Renal cortex interstitium (tissue), 15 donors: ENCODE measurements at places on chromosomes 6 and 20.

- DNase-seq = no peak
These were observed 108.4 kb downstream of the HUS1B start for GRCh38 chr6:548517-548916.

DNA sequence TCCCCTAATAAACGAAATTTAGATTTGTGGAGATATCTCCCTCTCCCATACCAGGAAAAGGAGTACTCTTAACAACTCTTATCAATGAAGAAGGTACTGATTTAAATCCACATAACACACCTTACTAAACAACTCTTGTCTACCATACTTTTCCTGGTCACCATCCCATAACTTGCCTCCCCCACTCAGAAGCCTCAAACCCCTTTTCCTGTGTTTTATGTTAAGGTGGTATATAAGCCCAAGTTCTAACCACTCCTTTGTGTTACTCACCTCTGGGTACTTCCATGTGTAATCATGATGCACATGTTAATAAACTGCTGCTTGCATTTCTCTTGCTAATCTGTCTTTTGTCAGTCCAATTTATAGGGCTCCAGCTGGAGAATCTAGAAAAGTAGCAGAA, 330.7 kb downstream of the CD83 start:
- no peak for DNase-seq

DNA sequence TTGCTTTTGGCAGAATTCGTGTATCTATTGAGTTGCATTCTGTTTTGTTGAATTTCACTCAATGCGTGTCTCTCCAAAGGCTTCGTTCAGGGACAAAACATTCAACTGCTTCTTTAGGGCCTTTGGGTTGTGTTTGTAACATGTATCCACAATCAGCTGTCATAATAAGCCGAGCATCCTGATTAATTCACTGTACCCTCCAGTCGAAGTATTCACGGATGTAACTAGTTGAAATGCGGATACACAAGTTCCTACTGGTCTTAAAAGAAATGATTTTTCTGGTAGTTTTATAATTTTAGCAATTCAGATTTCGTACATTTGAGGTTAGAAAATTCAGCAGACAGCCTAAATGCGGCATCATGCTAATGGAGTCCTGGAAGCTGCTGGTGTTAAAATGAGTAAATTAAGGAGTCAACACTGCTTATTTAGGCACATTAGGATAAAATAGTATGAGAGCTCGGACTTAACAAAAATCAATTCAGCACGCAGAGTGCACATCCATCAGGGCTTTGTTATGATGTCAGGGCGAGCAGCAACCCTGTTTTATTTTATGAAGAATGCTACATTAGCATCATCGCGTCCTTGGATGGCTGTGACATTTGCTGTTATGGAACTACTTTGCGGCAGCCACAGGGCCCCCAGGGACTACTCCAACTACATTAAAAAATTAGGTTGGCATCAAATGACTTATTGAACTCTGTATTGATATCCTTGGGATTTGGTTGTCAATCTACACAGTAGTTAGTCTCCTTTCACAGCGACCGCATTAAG, 489.3 kb upstream of the FLRT3 start:
- DNase-seq = no peak

DNA sequence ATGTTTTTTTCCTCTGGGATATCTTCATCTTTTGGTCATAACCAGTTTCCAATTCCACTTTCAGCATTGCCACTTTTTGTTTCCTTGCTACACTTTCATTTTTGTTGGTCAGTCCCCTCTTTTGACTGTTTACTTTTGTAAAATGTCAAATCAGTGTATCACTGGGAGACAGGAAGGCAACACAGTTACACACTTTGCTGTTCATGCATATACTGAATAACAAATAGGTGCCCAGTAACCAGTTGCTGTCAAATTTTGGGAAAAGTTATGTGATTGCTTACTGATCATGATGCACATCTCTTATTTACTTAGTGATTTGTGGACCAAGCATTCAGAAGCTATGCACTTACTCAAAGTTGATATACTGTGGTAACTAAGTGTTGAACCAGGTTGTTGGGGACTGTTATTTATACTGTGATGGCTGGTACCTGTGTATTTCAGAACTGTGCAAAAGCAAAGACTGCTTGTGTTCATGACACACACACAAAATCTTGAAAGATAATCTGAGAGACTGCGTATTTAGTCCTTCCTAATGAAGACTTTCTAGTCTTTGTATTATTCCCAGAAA, 41.0 kb downstream of the ZNF292 start:
- DNase-seq = no peak

- DNase-seq = no peak
These were observed 12.4 kb downstream of the TFEB start for GRCh38 chr6:41722969-41723529.

- DNase-seq = no peak
These were observed 44.4 kb upstream of the PMEPA1 start for GRCh38 chr20:57754190-57754589.

- DNase-seq = no peak
These were observed 37.3 kb upstream of the SAYSD1 start for GRCh38 chr6:39152262-39152661.

DNA sequence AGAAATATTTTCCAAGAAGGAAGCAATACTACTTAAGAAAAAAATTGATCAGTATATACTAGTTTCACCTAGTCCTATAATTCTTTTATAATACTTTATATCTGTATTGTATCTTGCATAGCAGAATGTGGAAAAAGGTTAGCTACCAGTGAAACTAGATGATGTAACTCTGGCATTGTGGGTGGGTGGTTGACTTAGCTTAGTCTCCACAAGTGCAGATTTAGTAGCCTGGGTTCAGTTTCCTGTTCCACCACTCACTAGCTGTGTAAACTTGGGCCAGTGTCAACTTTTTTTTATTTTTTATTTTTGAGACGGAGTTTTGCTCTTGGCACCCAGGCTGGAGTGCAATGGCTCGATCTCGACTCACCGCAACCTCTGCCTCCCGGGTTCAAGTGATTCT, 2.0 kb downstream of the MUC21 start:
- DNase-seq = no peak

GRCh38 chr6:166382500-166382932, 224 bp downstream of the MPC1 start:
- DNase-seq = no peak

DNA sequence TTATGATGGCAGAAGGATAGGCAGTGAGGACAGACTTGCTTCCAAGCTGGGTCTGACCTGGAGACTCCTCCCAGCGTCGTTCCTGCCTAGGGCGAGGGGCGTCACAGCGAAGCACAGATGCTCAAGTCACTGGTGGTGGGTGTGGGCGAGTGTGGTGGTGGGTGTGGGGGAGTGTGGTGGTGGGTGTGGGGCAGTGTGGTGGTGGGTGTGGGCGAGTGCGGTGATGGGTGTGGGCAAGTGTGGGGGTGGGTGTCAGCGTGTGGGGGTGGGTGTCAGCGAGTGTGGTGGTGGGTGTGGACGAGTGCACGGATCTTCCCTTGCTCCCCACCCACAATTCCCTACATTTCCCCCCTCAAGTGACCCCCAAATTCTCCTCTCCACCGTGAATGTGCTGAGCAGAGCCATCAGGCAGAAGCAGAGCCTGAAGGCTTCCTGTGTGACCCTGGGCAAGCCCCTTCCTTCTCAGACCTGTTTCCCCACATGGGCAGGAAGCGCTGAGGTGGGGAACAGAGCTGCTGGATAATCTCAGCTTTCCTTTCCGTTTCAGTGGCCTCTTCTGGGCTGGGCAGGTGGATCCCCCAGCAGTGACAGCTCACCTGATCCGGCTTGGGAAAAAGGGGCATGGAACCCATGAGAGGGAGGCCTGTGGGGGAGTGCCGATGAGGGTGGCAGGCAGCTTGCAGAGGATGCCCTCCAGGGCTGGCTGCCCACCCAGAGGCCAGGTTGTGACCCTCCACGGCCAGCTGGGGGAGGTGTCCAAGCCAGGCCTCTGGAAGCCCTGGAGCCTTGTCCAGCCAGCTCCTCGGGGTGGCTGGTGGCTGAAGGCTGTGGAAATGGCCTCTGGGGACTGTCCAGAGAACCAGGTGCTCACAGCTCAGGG, 42.9 kb downstream of the RSPO4 start:
- no peak for DNase-seq

- no peak for DNase-seq
These were observed 382.7 kb downstream of the THBS2 start for GRCh38 chr6:168870982-168871381.

- DNase-seq = no peak
These were observed 17.6 kb downstream of the PRDM1 start for GRCh38 chr6:106103728-106104109.

- no peak for DNase-seq
These were observed 636 bp upstream of the SSR1 start for GRCh38 chr6:7313505-7314165.

GRCh38 chr6:97460394-97461080, 177.5 kb upstream of the MMS22L start:
- DNase-seq = no peak

DNA sequence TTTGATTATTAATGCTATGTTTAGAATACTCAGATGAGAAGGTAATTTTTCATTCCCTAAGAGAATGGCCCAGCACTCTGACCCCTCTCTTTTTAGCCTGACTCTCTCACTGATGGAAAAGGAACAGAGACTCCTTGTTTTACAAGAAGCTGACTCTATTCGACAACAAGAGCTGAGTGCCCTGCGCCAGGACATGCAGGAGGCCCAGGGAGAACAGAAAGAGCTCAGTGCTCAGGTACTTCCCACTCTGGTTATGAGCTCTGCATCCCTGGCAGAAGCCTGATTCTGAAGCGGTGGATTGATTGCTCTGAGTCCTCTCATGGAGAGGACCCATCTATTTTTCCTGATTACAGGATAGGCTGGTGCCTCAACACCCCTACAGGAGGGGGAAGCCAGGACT, 33.0 kb downstream of the C20orf173 start:
- no peak for DNase-seq

- no peak for DNase-seq
These were observed 63.0 kb downstream of the MYB start for GRCh38 chr6:135243871-135244796.

- no peak for DNase-seq
These were observed 969.9 kb upstream of the EPHA7 start for GRCh38 chr6:94389218-94389617.

- DNase-seq = no peak
These were observed 6.9 kb upstream of the RPS6KA2 start for GRCh38 chr6:166633732-166634535.

GRCh38 chr6:37524970-37525318, 25.3 kb upstream of the CCDC167 start:
- DNase-seq = no peak

- DNase-seq = no peak
These were observed 754 bp downstream of the RPS10 start for GRCh38 chr6:34425132-34425497.

DNA sequence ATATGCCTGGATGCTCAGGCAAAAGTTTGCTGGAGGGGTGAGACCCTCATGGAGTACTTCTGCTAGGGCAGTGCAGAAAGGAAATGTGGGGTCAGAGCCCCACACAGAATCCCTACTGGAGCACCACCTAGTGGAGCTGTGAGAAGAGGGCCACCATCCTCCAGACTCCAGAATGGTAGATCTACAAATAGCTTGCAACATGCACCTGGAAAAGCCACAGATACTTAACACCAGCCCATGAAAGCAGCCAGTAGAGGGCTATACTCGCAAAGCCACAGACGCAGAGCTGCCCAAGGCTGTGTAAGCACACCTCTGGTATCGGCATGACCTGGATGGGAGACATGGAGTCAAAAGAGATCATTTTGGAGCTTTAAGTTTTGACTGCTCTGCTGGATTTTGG, 60.7 kb upstream of the GJE1 start:
- DNase-seq = no peak

- DNase-seq = no peak
These were observed 12.8 kb downstream of the MYLK4 start for GRCh38 chr6:2737885-2738284.

GRCh38 chr20:33553516-33553915, 63.6 kb downstream of the CBFA2T2 start:
- no peak for DNase-seq

DNA sequence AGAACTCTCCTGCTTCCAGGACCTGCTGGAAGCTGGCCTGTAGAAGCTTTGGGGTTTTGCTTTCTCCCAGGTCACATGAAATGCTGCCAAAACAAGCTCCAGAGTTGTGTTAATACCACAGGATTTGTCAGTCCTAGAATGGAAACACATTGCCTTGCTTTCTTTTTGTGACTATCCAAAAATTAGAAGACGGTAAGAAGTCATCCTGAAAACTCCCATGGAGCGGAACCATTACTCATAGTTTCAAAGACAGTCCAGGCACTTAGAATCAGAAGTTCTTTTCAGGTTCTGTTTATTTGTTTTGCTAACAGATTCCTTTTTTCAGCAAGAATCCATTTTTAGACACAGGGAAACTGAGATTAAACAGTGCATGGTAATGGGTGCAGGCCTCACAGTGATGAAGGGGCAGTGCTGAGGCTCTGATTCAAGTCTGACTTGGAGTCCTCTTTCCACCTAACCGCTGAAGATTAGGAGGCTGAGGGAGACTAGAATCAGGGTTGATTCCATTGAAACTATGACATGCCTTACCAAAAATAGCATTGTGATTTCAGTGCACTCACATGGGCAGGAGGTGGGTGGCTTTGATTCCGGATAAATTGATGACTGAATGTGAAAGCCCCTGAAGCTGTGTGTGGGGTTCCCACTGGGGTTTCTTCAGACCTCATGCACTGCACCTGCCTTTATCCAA, 72.2 kb upstream of the NAA20 start:
- DNase-seq = no peak

- DNase-seq = no peak
These were observed 1.3 kb downstream of the RIPOR3 start for GRCh38 chr20:50689864-50690649.

DNA sequence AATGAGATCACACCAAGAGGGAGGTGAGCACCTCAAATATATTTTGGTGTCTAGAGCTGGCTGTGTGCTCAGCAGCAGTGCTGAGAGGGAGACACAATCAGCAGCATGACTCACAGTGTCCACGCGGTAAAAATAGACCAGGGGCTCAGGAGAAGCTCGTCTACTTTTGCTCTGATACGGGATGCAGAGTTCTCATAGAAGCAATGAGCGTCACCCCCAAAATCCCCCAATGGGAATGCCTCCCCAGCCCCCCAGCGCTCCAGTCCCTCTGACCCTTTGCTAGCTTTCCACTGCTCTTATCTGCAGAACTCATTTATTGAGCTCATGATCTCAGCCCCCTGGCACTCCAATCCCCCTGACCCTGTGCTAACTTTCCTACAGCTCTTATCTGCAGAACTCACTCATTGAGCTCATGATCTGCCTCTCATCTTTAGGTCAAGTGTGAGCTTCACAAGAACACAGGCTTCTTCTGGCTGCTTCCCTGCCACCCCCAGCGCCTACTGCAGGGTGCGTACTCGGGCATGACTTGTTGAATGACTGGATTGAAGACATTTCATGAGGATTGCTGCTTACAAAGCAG, 34.0 kb downstream of the SYNDIG1 start:
- DNase-seq = no peak

DNA sequence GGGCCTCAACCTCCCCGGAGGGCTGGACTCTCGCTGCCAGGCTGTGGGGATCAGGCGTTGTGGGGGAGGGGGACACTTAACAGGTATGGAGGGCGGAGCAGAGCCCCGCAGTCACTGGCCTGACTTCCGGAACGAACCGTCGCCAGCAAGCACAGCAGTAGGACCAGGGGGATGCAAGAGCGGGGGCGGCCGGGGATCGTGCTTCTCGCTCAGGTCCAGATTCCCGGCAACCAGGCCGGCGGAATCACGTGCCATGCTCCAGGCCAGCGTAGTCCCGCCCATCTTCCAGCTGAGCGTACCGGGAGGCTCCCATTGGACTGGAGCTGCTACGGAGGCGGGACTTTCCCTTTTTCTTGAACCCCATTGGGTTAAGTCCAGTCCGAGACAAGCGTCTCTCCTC, 10.0 kb upstream of the POU5F1 start:
- no peak for DNase-seq

GRCh38 chr20:38272961-38273360, 12.4 kb upstream of the KIAA1755 start:
- DNase-seq = no peak

GRCh38 chr6:165713845-165714466, 50.9 kb upstream of the PDE10A start:
- no peak for DNase-seq
